Fibroblast of skin of right biceps (primary cell): ENCODE measurements at places on chromosomes 7 and 10.

- DNase-seq = no peak
These were observed 276.2 kb upstream of the SORCS1 start for GRCh38 chr10:107440741-107441140.

DNA sequence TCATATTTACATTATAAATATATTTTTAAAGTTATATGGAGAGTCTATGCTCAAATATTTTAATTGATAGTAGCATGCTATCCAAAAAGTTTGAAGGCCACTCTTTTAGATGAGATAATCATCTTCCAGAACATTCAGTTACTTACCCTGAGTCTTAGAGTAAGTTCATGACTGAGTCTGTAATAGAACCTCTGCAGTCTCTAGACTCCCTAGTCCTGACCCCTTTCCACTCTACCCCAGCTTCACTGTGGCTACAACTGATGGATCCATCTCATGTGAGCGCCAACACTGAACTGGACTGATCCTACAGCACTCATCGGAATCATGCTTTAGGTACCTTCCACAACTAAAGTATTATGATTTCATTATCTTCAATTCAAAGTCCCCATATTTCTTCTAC is 10.1 kb downstream of the HACD1 start:
- no peak for DNase-seq

DNA sequence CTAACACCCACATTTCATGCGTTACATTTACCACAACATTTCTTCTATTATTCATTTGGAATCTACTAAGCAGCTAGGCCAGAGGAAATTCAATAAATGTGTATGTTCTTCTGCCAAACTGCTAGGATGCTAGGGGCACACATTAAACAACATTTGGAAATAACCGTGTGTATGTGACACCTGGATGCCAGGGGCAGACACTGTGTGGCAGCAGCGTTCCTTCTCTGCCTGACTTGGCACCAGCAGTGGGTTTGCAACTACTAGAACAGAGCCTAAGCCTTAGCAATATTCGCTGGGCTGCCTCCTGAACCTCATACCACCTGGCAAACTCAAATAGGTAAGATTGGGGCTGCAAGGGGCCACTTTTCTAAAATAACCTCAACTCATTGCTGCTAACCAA is 182.1 kb downstream of the CHCHD3 start:
- no peak for DNase-seq

GRCh38 chr7:76372984-76373833 is 14.4 kb upstream of the YWHAG start:
- DNase-seq = peak; percentile 64

DNA sequence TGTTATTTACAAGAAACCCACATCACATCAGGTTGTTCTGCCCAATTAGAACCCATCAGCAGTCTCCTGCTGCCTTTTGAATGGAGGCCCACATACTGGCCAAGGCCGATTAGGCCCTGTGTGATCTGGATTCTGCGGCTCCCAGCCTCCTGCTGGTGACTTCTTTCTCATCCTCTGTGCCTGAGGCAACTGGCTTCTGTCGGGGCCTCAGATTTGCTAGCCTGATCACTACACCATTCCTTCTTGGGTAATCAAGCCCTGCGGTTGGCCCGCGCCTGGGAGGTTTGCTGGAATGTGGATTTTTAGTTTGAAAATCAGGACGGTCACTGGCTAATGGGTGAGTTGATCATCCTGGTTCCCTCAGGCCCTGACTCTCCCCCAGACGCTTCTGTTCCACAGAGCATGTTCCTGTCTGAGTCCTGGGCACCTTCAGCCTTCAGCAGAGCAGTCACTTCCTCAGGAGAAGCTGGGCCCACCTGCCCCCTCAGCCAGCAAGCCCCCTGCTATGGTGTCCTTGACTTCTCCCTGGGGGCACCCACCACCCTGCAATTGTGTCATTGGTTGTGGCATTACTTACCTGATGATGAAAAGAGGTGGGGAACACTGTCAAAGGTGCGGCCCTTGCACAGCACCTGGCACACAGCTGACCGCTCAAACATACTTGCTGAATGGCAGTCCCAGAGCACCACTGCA is 207.6 kb downstream of the PHTF2 start:
- no peak for DNase-seq

DNA sequence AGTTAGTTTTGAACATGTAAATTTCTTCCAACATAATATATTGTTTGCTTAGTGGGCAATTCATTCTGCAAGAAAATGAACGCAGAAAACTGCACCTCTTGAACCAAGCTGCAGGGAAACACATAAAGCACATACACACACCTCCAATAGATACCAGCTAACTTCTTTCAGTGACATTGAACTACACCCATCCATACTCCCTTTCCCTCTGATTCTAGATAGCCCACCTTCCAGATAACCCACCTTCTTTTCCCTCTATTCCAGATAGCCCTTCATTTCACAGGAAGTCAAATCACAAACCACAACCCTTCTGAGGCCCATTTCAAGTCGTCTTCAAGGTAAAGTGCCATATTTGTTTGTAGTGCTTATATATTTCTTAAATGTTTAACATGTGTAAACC is 28.5 kb downstream of the NRBF2 start:
- no peak for DNase-seq

GRCh38 chr10:132487241-132488135 is 50.1 kb upstream of the INPP5A start:
- no peak for DNase-seq
